T follicular helper cell (primary cell): ENCODE measurements at places on chromosomes 11 and 22.

- DNase-seq, result no peak
These were observed 88.2 kb downstream of the SWAP70 start for GRCh38 chr11:9752091-9752490.

DNA sequence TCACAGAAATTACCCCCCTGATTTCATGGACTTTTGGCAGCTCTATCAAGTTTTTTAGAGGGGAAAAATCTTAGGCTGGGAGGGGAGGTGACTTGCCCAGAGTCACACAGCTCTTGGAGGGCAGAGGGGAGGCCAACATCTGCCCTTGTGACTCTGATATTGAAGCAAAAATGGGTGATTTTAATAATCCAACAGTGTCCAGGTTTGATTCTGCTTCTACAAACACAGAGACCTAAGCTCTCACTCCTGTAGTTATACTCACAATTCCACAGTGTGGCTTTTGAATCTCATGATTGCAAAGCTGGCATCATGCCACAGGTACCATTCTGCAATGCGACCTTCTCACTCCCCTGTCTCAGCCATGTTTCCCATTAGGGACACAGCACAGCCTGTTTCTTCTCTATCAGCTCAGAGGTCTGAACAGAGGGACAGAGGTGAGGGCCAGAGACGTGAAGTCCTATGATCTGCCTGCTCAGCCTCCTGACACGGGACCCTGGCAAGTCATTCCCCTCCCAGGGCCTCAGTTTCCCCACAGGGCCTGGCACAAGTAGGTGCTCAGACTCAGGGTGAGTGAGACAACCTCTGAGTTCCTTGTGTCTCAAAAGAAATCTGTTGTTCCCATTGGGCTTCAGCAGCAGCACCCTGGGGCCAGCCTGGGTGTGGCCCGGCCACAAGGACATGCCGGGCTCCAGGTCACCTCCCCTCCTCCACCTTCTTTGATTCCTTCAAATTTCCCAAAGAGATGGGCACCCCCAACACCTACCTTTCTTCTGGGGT, 766 bp downstream of the APOL2 start:
- no peak for DNase-seq

GRCh38 chr11:74000307-74001133, 8.4 kb downstream of the UCP3 start:
- no peak for DNase-seq

GRCh38 chr22:25008666-25009065, 56.1 kb downstream of the KIAA1671 start:
- no peak for DNase-seq

DNA sequence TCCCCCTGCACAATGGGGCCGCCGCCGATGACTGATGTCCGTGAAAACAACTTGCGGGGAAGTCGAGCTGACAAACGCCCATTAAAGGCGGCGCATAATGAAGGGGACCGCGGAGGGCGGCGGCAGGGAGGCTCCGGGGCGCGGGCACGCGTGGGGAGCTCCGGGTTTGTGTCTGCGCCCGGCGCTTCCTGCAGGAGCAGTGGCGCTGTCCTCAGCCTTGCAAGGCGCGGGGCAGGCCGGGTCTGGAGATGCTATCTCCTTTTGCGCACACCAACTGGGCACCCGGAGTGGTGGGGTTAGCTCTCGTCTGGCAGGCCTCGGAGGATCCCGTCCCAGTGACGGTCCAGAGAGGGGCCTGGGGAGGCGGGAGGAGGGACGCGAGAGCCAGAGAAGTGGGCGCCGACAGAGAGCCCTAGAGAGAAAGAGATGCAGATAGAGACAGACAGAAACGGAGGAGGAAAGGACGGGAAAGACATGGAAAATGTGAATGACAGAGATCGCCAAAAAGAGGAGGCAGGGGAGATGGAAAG, 390 bp upstream of the FGF3 start:
- DNase-seq, result no peak

DNA sequence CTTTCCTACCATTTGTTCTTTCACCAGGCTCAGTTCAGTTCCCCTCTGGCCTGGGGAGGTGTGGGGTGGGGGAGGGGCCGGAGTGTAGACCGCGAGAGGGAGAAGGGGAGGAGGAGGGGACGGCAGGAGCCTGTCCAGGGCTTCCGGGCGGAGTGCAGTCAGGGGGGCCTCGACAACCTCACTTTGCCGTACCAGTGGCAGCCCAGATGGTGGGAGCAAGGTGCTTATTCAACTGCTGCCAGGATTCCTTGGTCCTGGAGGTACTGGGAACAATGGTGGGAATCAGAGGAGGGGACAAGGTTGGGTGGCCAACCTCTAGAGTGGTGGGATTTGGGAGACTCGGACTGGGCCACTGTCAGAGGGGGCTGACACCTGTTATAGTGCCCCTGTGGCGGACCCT, 1.2 kb downstream of the BACE1 start:
- no peak for DNase-seq

GRCh38 chr22:28222571-28222970, 303.5 kb upstream of the PITPNB start:
- DNase-seq, result no peak

- DNase-seq, result no peak
These were observed 725.0 kb downstream of the METTL15 start for GRCh38 chr11:28833169-28833568.

DNA sequence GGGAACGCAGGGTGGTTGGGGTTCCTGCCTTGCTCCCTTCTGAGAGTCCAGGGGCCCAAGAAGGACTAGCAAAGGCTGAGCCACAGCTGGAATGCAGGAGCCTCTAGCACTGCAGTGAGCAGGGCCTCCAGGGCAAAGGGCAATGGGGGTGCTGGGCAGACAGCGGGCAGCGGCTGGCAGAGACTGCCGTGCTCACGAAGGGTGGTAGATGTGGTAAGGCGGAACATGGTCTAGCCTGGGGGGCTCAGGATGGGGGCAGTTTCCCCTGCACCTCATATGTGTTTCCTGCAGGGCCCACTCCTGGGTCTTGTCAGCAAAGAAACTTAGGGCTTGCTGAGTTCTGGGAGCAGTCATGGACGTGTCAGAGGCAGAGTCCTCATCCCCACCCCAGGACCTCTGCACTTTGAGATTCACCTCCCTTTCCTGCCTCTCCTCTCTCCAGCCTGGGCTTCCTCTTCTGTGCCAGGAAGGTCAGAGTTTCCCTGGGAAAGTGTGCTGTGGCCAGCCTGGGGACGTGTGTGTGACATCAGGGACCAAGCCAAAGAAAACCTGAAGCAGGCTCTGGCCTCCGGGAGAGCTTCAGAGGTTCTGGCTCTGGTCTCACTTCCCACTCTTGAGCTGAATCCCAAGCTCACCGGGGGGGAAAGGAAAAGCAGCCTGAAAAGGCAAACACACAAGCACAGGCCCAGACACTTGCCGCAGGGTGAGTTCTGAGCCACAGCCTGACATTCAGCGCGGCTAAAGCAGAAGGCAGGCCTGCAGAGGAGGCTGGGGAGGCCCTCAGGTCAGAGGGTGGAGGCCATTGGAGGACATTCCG, 4.4 kb downstream of the MOGAT2 start:
- DNase-seq, result no peak

DNA sequence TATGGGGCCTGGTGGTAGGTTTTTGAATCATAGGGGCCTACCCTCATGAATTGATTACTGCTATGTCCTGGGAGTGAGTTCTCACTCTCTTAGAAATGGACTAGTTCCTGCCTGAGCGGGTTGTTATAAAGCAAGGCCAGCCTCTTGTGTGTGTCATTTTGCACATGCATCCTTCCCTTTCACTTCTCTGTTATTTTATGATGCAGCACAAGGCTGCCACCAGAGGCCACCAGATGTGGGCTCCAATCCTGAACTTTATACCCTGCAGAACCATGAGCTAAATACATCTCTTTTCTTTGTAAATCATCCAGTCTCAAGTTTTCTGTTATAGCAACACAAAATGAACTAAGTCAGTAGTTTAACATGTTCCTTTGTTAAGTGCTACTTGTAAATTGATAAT, 251.4 kb downstream of the BLID start:
- no peak for DNase-seq

DNA sequence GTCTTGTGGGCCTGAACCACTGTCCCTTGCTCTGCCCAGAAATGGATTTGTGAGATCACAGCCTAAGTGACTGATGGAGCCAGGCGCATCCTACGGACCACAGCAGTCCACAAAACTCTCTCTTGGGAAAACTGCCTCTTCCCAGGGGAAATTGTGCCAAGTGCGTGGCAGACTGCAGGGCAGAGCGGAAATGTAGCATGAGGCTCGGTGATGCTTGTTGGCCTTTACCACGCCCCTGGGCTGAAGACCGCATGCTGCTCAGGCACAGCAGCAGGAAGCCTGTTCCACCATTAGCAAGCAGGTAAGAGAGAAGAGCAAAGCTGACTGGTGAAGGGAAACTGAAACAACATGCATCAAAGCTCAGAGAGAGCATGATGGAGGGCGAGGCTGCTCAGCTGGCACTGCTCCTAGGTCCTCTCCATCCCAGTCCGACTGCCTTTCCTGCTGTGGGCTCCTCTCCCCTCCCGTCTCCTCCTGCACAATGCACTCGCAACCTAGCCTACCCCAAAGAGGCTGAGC, 26.5 kb upstream of the SCARF2 start:
- DNase-seq, result peak; percentile 32

GRCh38 chr11:106459135-106459534, 381.7 kb downstream of the AASDHPPT start:
- DNase-seq, result no peak

DNA sequence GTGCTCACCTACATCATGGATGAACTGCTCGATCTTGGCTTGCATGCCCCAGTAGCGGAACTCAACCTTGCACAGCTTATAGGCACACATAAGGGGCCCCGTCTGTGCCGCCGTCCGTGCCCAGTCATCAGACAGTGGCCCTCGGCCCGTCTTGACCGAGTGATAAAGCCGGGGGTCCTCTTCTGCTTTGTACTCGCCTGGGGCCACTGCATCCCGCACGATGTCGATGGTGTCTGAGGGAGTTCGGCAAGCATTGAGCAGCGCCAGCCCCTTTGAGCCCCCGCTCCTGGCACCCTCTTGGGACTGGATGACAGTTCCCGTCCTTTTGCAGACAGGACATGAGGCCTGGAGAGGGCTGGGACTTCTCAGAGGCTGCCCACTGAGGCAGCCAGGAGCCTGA, 3.3 kb downstream of the PITPNM1 start:
- DNase-seq, result no peak

- DNase-seq, result peak; percentile 61
These were observed 21.7 kb upstream of the PLAAT3 start for GRCh38 chr11:63635762-63636465.

GRCh38 chr11:85815186-85815931, 4.4 kb upstream of the SYTL2 start:
- no peak for DNase-seq

- DNase-seq, result no peak
These were observed 22.5 kb downstream of the VSIG10L2 start for GRCh38 chr11:125968354-125968753.

GRCh38 chr11:87020336-87020735, 17.4 kb upstream of the TMEM135 start:
- no peak for DNase-seq

GRCh38 chr11:15493066-15493465, 378.3 kb downstream of the INSC start:
- no peak for DNase-seq

GRCh38 chr11:17821648-17822400, 87.2 kb downstream of the KCNC1 start:
- DNase-seq, result no peak

- DNase-seq, result no peak
These were observed 60.8 kb upstream of the ZBED5 start for GRCh38 chr11:10918698-10919097.

- no peak for DNase-seq
These were observed 8.7 kb upstream of the PEX26 start for GRCh38 chr22:18069041-18069440.

DNA sequence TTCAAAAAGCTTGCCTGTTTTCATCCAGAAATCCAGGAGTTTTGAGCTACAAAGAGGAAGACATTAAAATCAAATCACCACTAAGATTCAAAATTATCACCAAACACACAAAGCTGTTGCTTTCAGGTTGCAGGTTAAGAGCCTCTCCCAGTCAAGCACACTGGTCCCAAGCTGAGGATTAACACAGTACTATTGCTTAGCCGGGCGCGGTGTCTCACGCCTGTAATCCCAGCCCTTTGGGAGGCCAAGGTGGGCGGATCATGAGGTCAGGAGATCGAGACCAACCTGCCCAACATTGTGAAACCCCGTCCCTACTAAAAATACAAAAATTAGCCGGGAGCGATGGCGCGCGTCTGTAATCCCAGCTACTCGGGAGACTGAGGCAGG, 1165.1 kb downstream of the LRRC4C start:
- DNase-seq, result no peak

GRCh38 chr11:118128721-118129470, 23.7 kb downstream of the SCN4B start:
- no peak for DNase-seq
